Activated B cell treated with CpG ODN at 0.5 μM for 24 hours (primary cell): ENCODE measurements at places on chromosomes 1 and 21.

GRCh38 chr1:57017717-57018116, 51.9 kb upstream of the C8B start:
- H3K4me1 ChIP-seq = no peaks in the 10 kb centered on the region
- peaks cover 5% of the 10 kb centered on the region for H3K27me3 ChIP-seq
- no peak overlapping the region for H3K4me3 ChIP-seq
- DNase-seq = no peak
- no peaks in the 10 kb centered on the region for H3K36me3 ChIP-seq

- no peaks in the 10 kb centered on the region for H3K36me3 ChIP-seq
- peaks cover 5% of the 10 kb centered on the region for H3K4me1 ChIP-seq
- no peak for DNase-seq
- H3K27me3 ChIP-seq = peaks cover 5% of the 10 kb centered on the region
Observed at GRCh38 chr1:54124472-54124871, 28.3 kb downstream of the CDCP2 start.

DNA sequence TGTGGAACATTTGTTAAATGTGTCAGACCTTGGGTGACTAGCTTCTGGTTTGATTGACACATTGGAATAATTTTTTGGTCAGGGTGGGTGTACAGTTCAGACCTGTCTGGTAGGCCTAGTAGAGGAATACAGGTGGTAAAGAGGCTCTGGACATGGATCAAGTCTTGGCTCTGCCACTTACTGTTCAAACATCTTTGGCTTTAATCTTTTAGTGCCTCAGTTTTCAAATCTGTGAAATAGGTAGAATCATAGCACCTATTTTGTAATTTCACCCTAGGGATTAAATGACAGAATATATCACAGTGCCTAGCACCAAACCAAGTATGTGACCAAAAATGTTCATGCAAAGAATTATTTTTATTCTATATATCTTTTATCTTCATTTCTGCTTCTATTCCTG, 340.4 kb downstream of the RPS6KC1 start:
- H3K4me3 ChIP-seq = no peak overlapping the region
- H3K4me1 ChIP-seq = no peaks in the 10 kb centered on the region
- H3K27ac ChIP-seq = no peak overlapping the region

DNA sequence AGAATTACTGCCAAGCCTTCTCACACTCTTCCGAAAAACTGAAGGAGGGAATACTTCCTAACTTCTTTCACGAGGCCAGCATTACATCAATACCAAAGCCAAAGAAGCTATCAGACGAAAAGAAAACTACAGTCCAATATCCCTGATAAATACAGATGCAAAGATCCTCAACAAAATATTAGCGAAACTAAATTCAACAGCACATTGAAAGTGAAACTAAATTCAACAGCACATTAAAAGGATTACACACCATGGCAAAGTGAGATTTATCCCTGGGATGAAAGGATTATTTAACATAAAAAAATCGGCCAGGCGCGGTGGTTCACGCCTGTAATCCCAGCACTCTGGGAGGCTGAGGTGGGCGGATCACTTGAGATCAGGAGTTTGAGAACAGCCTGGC, 176.8 kb downstream of the FAF1 start:
- DNase-seq = no peak
- peaks cover 11% of the 10 kb centered on the region for H3K4me1 ChIP-seq
- no peak overlapping the region for H3K4me3 ChIP-seq
- H3K27me3 ChIP-seq = no peaks in the 10 kb centered on the region

- no peak for DNase-seq
- peaks cover 19% of the 10 kb centered on the region for H3K4me1 ChIP-seq
- no peak overlapping the region for H3K4me3 ChIP-seq
- no peaks in the 10 kb centered on the region for H3K36me3 ChIP-seq
- H3K27ac ChIP-seq = peak overlapping the region; percentile 30
Observed at GRCh38 chr1:17194615-17195528, 10.1 kb upstream of the PADI1 start.

- H3K4me1 ChIP-seq = no peaks in the 10 kb centered on the region
- H3K4me3 ChIP-seq = no peak overlapping the region
- DNase-seq = no peak
- H3K36me3 ChIP-seq = no peaks in the 10 kb centered on the region
- no peaks in the 10 kb centered on the region for H3K27me3 ChIP-seq
Observed at GRCh38 chr1:70819231-70819630, 228.4 kb downstream of the PTGER3 start.

DNA sequence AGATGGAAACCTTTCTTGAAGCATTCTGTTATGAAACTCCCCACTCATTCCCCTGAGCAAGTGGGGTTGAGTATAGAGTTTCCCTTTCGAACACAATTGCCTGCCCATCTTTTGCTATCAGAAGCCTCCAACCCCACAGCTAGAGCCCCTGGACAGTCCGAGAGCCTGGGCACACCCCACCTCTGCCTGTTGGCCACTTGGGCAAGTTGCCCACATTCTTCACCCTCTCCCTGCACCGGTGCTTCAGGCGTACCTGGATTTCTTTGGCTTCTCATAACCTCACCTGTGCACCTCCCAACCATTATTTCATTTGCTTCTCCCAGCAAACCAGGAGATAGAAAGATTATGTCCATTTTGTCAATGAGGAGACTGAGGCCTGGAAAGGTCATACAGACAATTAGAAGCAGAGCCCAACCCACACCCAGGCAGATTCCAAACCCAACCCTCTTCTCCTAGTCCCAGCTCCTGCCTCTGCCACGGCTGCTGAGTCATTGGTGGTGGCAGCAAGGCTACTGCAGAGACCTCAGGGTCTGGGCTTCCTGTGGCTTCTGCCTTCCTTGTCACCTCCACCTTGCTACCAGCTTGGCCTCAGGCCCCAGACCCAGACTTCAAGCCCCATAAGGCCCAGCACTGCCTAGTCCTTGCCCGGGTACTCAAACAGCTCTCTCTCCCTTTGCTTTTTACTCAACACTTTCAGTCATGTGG, 118.7 kb upstream of the ZBTB40 start:
- no peaks in the 10 kb centered on the region for H3K27me3 ChIP-seq
- H3K4me1 ChIP-seq = no peaks in the 10 kb centered on the region
- no peaks in the 10 kb centered on the region for H3K36me3 ChIP-seq
- no peak overlapping the region for H3K4me3 ChIP-seq

- peak within 1 kb of the TSS; percentile 28 for H3K4me3 ChIP-seq
- H3K4me1 ChIP-seq = peaks cover 4% of the 10 kb centered on the region
- H3K27me3 ChIP-seq = peaks cover 40% of the 10 kb centered on the region
- no peak for DNase-seq
Observed at GRCh38 chr21:41316200-41317062, at the start of gene FAM3B. Gene FAM3B (plus strand): TSS chr21:41316801. CDS start chr21:41316880, 79 bp downstream.

- H3K27ac ChIP-seq = no peak overlapping the region
- DNase-seq = no peak
- no peak overlapping the region for H3K4me3 ChIP-seq
- H3K36me3 ChIP-seq = peaks cover 26% of the 10 kb centered on the region
- H3K4me1 ChIP-seq = no peaks in the 10 kb centered on the region
Observed at GRCh38 chr1:52978045-52978444, 51.0 kb downstream of the SCP2 start.

DNA sequence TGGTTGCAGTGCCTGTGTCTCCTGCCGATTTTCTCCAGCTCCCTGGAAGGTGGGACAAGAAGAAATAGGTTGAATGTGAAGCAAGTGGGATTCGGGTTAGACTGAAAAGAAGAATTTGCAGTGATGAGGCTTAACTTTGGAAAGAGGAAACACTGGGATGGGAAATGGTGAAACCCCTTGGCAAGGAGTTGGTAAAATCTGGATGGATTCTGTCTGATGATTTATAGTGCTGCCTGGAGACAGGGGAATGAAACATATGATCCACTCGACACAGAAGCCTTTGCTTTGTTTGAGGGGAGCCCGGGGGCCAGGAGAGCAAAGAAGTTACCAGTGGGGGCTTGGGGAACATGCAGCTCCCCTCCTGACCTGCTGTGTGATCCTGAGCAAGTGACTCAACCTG, 67.2 kb downstream of the UBIAD1 start:
- no peak overlapping the region for H3K27ac ChIP-seq
- peaks cover 22% of the 10 kb centered on the region for H3K27me3 ChIP-seq
- no peaks in the 10 kb centered on the region for H3K36me3 ChIP-seq
- H3K4me3 ChIP-seq = no peak overlapping the region

GRCh38 chr1:43482215-43482614, 28.5 kb upstream of the HYI start:
- H3K36me3 ChIP-seq = peaks cover 2% of the 10 kb centered on the region
- no peak overlapping the region for H3K27ac ChIP-seq
- H3K27me3 ChIP-seq = peaks cover 5% of the 10 kb centered on the region
- DNase-seq = no peak

GRCh38 chr1:53766831-53767405, 28.0 kb upstream of the GLIS1 start:
- no peak overlapping the region for H3K4me3 ChIP-seq
- no peaks in the 10 kb centered on the region for H3K27me3 ChIP-seq
- peaks cover 56% of the 10 kb centered on the region for H3K36me3 ChIP-seq
- peaks cover 4% of the 10 kb centered on the region for H3K4me1 ChIP-seq
- DNase-seq = no peak
- no peak overlapping the region for H3K27ac ChIP-seq

DNA sequence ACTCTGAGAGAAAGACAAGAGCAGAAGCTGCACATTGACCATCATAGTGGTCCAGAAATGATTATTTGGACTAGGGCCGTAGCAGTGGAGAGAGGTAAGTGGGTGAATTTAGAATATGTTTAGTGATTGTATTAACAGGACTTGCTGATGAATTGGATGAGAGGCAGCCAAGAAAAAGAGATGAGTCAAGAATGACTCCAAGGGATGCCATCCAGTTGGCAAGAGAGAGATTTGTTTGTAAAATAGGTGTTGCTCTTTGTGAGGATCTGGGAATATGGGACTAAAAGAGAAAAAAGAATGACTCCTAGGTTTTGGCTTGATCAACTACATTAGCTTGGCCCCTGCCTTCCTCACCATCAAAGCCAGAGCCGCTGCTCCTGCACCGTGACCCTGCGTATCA, 54.2 kb upstream of the ARTN start:
- H3K4me1 ChIP-seq = no peaks in the 10 kb centered on the region
- H3K4me3 ChIP-seq = no peak overlapping the region
- H3K27me3 ChIP-seq = no peaks in the 10 kb centered on the region

GRCh38 chr1:185375583-185375982, 58.5 kb upstream of the IVNS1ABP start:
- no peak overlapping the region for H3K4me3 ChIP-seq
- no peak for DNase-seq
- no peaks in the 10 kb centered on the region for H3K36me3 ChIP-seq
- H3K27me3 ChIP-seq = no peaks in the 10 kb centered on the region
- peaks cover 12% of the 10 kb centered on the region for H3K4me1 ChIP-seq

DNA sequence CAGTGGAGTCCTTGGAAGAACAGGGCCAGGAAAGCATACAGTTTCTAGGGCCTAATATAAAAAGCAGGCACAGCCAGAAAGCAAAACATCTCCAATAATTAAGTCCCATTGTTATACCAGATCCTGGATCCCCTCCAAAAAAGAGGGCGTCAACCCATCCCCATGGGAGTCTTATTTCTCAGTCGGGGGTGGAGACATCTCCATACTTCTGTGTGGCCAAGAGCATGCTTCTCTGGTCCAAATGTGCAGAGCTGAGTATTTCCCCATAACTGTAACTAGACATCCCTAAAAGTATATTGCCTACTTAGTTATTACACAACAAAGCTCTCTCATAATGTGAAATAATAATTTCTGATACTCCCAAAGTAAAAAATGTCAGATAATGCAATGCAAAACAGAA, 104.2 kb upstream of the SOX13 start:
- H3K27me3 ChIP-seq = no peaks in the 10 kb centered on the region
- H3K4me1 ChIP-seq = no peaks in the 10 kb centered on the region
- H3K36me3 ChIP-seq = no peaks in the 10 kb centered on the region
- H3K27ac ChIP-seq = no peak overlapping the region
- H3K4me3 ChIP-seq = no peak overlapping the region
- no peak for DNase-seq

GRCh38 chr1:110164725-110165350, 14.5 kb downstream of the SLC6A17 start:
- no peak overlapping the region for H3K27ac ChIP-seq
- no peaks in the 10 kb centered on the region for H3K36me3 ChIP-seq
- H3K4me1 ChIP-seq = no peaks in the 10 kb centered on the region

GRCh38 chr1:222049176-222049575, 307.3 kb upstream of the DUSP10 start:
- H3K4me1 ChIP-seq = peaks cover 14% of the 10 kb centered on the region
- H3K27ac ChIP-seq = no peak overlapping the region

- H3K4me1 ChIP-seq = peaks cover 54% of the 10 kb centered on the region
- H3K36me3 ChIP-seq = peaks cover 34% of the 10 kb centered on the region
- DNase-seq = no peak
- peak overlapping the region; percentile 97 for H3K4me3 ChIP-seq
Observed at GRCh38 chr1:33036051-33036525, 595 bp downstream of the AK2 start.

- peaks cover 91% of the 10 kb centered on the region for H3K4me1 ChIP-seq
- no peaks in the 10 kb centered on the region for H3K27me3 ChIP-seq
- peak overlapping the region; percentile 72 for H3K4me3 ChIP-seq
- peak overlapping the region; percentile 99 for H3K27ac ChIP-seq
- peak; percentile 46 for DNase-seq
Observed at GRCh38 chr1:235015291-235015985, 113.2 kb downstream of the TOMM20 start.

DNA sequence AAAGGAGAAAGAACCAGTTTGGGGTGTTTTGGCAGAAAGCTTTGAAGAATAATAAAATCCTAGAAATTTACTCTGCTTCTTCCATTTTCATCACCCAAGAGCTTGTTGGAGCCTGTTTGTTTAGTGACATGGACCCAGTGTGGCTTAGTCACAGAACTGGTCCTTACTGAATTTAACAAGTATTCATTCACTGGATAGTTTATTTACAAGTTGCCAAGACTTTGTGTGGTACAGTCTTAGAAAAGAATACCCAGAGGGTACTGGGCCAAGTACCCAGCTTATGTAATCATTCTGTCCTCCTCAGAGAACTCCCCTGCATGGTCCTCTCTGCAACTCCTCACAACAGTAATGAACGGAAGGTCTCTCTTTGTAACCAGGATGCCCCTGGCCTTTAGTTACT, 16.4 kb downstream of the RAB4A start:
- H3K27me3 ChIP-seq = no peaks in the 10 kb centered on the region
- DNase-seq = no peak
- H3K27ac ChIP-seq = no peak overlapping the region
- peaks cover 18% of the 10 kb centered on the region for H3K4me1 ChIP-seq
- H3K36me3 ChIP-seq = peaks cover 63% of the 10 kb centered on the region

DNA sequence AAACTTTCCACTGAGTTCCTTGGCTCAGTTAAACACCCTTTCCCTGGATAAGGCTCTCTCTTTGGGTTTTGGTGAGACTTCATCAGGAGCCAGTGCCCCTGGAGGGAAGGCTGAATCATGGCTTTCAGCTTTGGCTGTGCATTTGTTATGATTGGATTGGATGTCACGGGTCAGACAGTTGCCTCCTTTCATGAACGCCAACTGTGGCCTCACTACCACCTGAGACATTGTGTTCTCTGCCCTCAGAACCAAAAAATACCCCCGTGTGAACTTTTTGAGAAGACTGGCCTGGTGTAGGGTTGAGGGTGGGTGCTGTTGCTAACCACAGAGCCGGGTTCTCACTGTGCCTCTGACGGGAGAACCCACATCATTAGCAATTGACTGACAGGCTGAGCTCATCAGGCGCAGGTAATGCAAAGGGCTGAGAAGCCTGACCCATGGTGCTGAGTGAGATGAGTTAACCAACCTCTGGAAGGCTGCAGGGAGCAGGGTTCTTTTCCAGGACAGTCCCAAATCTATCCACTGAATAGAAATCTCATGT, 65.6 kb downstream of the HHAT start:
- H3K27me3 ChIP-seq = no peaks in the 10 kb centered on the region
- no peak overlapping the region for H3K4me3 ChIP-seq
- H3K36me3 ChIP-seq = peaks cover 5% of the 10 kb centered on the region
- no peaks in the 10 kb centered on the region for H3K4me1 ChIP-seq
- no peak for DNase-seq

- no peaks in the 10 kb centered on the region for H3K36me3 ChIP-seq
- peak; percentile 36 for DNase-seq
- peak overlapping the region; percentile 56 for H3K4me3 ChIP-seq
- peaks cover 39% of the 10 kb centered on the region for H3K4me1 ChIP-seq
Observed at GRCh38 chr1:46043458-46044017, 88.9 kb downstream of the PIK3R3 start.

GRCh38 chr21:18518054-18518481, 114.5 kb upstream of the TMPRSS15 start:
- H3K4me1 ChIP-seq = no peaks in the 10 kb centered on the region
- H3K4me3 ChIP-seq = no peak overlapping the region
